Endothelial cell (in vitro differentiated cells): ENCODE measurements at places on chromosomes 4 and X.
A peak's percentile ranks its signal among the peaks of the same experiment; 100 is the strongest.

- DNase-seq, result no peak
Observed at GRCh38 chrX:68203211-68203610, 230.1 kb downstream of the OPHN1 start.

- DNase-seq, result peak; percentile 29
Observed at GRCh38 chr4:186021461-186022167, 47.3 kb upstream of the TLR3 start.

DNA sequence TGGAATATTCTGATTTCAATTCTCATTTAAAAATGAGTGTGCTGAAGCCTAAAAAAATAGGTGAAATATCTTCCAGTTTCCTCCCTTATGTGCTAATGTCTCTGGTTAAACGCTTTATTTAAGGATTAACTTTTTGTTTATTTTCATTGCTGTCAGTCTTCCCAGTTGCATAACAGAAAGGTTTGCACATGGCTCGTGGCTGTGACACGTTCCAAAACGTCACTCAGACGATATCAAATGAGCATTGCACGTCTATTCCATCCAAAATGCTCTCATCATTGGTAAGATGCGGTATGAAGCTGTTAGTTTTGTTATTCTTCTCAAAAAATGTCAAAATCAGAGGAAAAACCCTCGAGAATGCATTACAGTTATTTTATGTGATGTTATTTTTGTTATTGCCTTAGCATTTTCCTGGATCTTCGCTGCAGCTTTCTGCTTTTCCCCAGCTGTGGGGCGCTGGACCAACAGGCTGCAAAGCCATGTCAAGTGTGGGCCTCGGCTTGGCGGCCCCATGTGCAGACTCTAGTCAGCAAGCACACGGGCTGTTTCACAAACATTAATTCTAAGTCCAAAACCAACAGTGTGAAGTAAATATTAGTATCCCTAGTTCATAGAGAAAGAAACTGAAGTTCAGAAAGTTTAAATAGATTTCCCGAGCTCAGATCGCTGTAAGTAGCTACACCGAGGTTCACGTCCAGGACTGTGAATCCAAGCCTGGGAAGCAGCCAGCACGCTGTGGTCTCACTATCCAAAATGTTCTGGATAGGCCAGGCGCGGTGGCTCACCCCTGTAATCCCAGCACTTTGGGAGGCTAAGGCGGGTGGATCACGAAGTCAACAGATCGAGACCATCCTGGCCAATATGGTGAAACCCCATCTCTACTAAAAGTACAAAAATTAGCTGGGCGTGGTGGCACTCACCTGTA lies 793.4 kb upstream of the FRG1 start:
- no peak for DNase-seq

DNA sequence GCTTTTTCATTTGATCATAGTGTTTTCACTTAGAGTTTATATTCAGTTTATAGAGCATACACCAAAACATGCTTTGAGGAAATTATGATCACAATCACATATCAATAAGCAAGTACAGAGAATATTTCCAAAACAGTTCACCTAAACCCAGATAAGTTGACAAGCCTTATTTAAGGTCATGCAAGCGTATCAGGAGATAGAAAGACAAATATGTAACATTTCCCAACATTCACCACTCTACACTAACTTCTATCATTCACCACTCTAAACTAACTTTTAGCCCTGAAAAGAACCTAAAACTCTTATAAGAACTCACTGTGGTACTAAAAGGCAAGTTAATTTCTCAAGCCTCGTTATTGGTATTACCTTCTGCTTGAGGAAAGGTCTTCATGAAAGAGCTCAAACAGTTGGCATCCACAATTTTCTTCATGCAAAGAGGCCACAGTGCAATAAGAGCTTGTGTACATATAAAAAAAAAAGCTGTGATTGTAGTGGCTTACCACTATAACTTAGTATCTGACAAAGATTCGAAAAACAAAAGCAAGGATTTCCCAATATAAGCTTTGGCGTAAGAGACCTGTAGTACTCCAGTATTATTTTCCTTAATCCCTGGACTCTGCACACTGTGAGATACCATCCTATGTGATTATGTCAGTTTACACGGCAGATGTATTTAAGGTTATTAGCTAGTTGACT lies 903.3 kb downstream of the STIM2 start:
- DNase-seq, result no peak

GRCh38 chr4:76830964-76831703 lies 66.8 kb downstream of the SOWAHB start:
- peak; percentile 7 for DNase-seq
